ENCODE measurements at places on chromosomes 4 and X.

- DNase-seq, result no peak
These were observed 22.0 kb downstream of the RGS12 start for GRCh38 chr4:3314706-3315260.

GRCh38 chrX:40945361-40945713, 139.9 kb upstream of the USP9X start:
- no peak for DNase-seq

DNA sequence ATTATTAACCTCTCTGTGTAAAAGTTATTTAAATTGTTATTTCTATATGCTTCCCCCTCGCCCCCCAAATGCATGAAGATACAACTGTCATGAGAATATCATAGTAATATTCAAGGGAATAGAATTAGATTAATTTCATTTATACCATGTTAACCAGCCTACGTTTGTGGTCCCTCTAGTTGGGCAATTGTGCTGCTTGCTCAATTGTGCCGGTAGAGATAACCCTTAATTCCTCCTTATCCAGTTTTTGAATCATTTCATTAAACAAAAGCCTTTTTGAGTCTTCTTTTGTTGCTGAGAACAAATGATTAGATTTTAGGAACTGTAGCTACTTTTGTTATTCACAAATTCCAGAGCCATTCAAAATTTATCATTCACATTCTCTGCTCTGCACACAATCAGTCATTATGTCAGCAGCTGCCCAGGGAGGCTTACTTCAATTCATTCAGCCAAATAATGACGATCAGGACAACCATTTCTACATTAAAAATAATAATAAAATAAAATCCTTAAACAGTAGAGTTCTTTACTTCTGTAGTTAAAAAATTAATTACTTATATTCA, 98.1 kb downstream of the ADGRL3 start:
- no peak for DNase-seq

DNA sequence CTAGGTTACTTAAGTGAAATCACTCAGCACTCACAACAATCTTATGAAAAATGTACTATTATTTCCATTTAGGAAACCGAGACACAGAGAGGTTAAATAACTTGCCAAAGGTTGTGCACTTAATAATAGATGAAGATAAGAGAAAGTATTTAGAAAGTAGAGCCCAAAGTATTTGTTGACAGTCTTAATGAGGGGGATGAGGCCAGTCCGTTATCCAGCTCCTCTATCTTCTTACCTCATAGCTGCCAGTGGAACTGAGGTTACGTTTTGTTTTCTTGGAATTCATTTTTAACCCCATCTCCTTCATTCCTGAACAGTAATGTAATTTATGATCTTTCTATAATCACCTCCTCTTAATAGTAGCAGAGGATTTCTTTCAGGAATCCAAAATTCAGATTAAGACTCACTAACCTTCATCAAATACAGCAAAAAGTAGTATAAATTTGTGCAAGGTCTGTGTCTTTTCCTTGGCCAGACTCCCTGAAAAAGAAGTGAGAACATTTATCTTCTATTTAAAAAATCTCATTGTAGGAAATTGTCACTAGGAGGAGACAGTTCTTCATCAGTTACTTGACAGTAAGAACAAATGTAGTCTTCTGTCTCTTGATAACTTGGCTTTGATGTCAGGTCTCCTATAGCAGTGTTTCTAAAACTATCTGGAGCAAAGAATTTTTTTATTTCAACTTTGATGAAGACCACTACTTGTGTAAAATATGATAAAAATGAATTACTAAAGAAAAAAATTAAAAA, 35.5 kb downstream of the F8 start:
- no peak for DNase-seq

DNA sequence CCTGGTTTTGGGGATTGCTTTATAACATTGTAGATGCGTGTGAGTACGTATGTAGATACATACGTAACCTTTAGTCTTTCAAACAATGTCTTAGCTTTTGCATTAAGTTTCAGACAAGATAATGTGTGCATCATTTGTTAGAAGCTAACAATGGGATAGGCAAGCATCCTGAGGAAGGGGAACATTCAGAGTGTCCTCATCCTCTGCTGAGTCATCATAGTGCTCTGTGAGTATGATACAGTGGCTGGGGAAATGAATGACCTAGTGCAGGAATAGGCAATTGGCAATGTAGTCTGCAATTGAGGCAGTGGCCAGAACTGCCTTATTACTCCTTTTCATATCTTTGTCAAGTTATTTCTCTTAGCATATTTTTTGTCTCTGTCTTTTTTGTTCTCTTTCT, 7.3 kb downstream of the NAP1L5 start:
- DNase-seq, result no peak

GRCh38 chr4:152990471-152991131, 54.5 kb downstream of the FHDC1 start:
- DNase-seq, result no peak

- no peak for DNase-seq
These were observed 110.5 kb upstream of the FAM47C start for GRCh38 chrX:36897690-36898089.

DNA sequence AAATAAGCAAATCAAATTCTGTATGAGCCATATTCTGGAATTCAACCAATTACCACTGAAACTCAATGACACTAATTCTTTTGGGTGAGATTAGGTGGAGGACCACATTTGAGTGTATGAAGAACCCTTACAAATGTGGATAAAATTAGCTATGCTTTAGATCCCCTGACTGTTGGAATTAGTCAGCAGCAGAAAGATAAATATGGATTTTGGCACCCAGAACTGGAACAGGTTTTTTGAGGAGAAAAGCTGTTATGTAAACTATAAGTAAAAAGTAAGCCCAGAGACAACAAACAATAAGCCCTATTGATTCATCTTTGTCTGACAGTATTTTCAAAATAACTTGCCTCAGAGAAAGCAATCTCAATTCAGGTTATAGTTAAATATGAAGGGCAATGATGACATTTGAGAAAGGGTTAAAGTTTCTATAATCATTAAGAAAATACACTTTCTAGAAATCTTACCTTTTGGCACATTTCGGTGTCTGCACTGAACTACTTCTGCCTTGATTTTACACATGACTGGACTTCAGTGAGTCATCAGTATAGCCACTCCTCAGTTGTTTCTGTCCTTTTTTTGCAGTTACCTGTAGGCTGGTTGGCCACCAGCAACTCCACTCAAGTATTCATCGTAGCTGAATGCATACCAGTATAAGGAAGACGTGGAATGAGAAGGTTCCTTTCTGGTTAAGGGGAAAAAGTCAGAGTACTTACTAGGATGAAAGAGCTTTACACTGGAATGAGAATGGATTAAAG, 80.0 kb downstream of the KCTD8 start:
- DNase-seq, result no peak

GRCh38 chrX:9746148-9746888, 19.3 kb downstream of the GPR143 start:
- no peak for DNase-seq

All from CD8-positive, alpha-beta memory T cell (primary cell).